Hepatic stellate cell (primary cell): ENCODE measurements at places on chromosomes 12 and 14.
A peak's percentile ranks its signal among the peaks of the same experiment; 100 is the strongest.

- no peak for DNase-seq
Observed at GRCh38 chr14:85041618-85042017, 488.3 kb upstream of the FLRT2 start.

- no peak for DNase-seq
Observed at GRCh38 chr12:62396750-62397149, 69.9 kb upstream of the MON2 start.

DNA sequence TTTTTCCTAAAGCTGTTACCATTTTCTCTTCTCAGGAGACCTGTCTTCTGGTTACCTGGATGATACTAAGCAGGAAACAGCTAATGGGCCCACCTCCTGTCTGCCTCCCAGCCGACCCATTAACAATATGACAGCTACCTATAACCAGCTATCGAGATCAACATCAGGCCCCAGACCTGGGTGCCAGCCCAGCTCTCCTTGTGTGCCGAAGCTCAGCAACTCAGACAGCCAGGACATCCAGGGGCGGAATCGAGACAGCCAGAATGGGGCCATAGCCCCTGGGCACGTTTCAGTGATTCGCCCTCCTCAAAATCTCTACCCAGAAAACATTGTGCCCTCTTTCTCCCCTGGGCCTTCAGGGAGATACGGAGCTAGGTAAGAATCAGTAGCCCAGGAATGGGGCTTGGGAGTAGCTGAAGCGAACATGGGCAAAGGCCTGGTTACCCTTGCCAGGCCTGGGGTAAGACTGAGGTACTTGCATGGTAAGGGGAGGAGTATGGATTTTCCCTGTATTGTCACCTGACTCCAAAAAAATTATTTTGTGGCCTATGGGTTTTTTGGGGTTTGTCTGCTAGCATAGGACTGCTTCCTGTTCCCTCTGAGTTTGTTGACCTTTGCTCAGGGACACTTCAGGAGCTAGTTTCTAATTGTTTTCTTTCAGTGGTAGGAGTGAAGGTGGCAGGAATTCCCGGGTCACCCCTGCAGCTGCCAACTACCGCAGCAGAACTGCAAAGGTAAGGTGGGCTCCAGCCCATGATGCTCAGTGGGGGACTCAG is 26.6 kb downstream of the TRAFD1 start:
- no peak for DNase-seq

- peak; percentile 55 for DNase-seq
Observed at GRCh38 chr12:57734591-57734990, 4.0 kb downstream of the AGAP2 start.

DNA sequence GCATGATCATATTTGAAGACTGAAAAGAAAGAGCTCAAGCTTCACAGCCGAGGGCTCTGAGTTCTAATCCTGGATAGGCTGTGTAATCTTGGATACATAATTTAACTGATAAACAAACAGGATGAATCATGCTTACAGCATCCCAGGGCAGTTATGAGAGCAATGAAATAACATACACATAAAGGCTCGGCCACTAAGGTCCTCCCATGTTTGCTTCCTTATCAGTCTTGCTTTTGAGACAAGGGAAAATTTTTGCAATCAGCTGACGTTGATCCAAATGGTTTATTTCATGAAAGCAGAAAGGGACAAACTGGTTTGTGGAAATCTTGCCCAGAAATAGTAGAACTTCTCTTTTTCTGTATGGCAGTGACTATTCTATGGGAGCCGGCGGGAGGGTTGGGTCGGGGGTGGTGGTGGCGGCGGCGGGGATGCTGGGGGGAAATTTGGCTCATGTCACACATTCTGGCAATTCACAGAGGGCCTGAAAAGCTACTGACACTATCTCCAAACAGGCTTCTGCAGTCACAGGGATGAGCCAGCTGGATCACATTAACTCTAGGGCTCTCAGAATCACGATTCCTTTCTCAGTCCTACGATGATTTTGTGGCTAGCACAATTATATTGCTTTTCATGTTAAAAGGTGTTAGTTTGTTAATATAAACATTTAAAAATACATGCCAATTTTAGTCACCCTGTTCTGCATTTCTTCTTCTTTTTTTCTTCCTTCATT is 124.5 kb downstream of the SLC8A3 start:
- DNase-seq = no peak

- DNase-seq = peak; percentile 9
Observed at GRCh38 chr12:85872497-85873091, 1.5 kb upstream of the NTS start.

GRCh38 chr12:13023811-13024530 is 20.2 kb upstream of the FAM234B start:
- DNase-seq = peak; percentile 41

DNA sequence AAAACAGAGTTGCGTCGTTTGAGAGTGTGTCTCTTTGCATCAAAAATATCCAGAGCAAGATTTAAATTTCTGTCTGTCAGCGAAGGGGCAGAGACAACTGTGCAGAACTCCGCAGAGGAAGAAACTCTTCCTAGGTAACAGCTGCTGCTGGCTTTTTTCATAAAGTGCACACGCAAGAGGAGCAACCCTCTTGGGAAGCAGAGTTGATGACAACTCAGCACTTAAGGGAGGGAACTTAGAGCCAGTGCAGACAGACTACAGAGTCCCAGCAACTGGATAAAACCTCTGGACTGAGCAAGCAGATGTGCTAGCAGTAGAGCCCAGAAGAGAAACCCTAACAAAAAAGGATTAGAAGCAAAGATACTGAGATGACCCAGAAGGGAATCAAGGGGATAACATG is 337.1 kb downstream of the PCNX1 start:
- peak; percentile 45 for DNase-seq

GRCh38 chr12:120115692-120116440 is 687 bp downstream of the RAB35 start:
- DNase-seq = peak; percentile 68

DNA sequence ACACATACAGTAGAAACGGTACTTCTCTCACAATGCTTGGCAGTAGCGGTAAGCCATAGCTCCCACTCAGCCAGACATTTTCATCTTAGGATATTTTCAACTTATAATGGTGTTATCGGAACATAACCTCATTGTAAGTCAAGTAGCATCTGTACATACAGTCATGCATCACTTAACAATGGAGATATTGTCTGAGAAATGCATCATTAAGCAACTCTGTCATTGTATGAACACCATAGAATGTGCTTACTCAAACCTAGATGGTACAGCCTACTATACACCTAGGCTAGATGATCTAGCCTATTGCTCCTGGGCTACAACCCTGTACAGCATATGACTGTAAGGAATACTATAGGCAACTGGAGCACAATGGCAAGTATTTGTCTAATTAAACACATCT is 40.8 kb downstream of the RPS6KA5 start:
- DNase-seq = no peak

DNA sequence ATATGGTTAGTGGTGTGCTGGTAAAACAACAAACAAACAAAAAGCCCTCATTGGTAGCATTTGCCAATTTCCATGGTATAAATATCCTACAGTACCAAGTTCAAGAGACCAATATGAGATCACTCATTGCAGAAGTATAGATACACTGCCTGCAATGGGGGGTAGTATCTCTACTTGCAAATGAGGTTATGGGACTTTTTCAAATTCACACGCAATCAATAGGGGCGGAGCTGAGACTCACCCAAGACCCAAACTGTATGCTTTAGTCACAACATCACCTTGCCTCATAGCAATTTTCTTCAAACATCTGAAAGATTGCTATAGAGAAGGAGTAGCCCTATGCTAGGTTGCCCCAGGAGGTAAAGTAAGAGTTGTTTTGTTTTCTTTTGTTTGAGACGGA is 93.7 kb downstream of the VCPKMT start:
- DNase-seq = no peak

- no peak for DNase-seq
Observed at GRCh38 chr12:102433304-102433703, 47.1 kb downstream of the IGF1 start.

- no peak for DNase-seq
Observed at GRCh38 chr14:76765461-76765931, 4.2 kb downstream of the VASH1 start.

DNA sequence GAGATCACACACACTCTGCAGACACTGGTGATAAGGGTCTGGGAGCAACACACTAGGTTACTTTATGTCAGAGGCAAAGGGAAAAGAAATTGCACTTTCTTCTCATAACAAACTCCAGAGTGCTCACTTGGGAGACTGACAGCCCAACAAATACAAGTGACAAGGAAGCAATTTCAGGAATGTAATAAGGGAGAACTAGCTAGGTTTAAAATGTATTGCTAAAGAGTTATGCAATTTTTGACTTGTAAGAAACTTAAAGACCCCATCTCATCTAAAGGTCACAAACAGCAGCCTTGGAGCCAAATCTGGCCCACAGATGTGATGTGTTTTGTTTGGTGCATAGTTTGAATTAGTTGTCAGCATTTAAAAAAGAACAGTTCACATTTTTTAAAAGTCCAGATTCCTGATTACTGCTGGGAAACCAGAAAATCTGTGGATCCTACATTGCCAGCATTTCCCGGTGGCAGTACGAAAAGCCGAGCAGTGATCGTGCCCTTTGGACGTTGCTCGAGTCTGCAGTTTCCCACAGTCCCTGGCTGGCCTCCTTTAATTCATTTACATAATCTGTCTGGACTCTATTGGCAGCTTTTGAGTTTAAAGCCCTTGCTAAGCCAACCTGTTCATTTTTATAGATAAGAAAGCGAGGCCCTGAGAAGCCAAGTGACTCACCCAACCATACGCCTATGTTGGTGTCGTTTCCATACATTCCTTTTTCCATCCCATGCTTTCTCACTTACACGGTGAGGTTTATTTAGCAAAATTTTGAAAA is 42.0 kb upstream of the ETV6 start:
- DNase-seq = peak; percentile 13

GRCh38 chr12:45284096-45284901 is 68.4 kb downstream of the ANO6 start:
- peak; percentile 20 for DNase-seq

GRCh38 chr12:97167598-97167997 is 260.5 kb downstream of the NEDD1 start:
- DNase-seq = no peak

DNA sequence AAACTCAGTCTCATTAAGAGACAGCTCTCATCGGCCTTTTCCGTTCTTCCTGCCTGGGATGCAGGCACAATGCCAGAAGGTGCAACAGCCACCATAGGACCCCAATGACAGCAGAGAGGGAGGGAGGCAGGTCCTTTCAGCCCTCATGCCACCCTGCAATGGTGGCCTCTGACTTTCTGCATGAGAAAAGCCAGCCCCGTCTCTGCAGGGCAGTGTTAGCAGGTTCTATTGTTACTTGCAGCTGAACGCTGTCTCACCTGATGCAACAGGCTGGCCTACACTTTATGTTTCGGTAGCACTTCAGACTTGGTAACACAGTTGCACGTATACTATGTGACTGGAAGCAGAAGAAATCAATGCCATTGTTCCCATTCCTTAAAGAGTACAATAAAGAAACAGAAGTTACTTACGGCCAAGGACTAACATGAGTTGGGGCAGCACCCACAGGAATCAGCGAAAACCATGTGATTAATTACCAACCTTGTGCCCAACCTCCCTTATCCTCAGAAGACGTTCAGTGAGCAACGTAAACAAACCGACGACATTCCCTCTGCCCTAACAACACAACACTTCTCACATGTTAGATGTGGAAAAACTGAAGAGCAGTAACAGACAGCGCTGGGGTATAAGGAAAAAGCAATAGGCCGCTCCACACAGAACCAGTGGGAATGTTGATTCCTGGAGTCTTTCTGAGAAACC is 102.1 kb downstream of the RIMBP2 start:
- DNase-seq = no peak

DNA sequence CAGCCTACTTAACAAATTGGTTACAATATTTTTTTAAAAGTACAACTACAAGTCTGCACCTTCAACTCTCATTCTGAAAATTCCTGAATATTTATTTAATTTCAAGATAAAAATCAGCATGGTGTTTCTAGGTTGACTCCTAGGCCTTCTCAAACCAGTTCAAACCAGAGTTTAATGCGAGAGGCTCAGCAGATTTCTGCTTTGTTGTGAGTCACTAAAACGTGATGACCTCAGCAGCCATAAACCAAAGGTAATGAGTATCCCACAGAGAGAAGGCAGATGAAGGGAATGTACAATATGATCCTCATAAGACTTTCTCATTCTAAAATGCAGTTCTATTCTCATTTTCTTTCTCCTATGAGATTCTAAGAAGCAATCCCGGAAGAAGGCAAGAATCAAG is 1.5 kb downstream of the PRDM4 start:
- peak; percentile 73 for DNase-seq

- DNase-seq = no peak
Observed at GRCh38 chr12:64779354-64779974, 20.3 kb upstream of the GNS start.

- DNase-seq = no peak
Observed at GRCh38 chr12:78331753-78332152, 501.1 kb downstream of the NAV3 start.

DNA sequence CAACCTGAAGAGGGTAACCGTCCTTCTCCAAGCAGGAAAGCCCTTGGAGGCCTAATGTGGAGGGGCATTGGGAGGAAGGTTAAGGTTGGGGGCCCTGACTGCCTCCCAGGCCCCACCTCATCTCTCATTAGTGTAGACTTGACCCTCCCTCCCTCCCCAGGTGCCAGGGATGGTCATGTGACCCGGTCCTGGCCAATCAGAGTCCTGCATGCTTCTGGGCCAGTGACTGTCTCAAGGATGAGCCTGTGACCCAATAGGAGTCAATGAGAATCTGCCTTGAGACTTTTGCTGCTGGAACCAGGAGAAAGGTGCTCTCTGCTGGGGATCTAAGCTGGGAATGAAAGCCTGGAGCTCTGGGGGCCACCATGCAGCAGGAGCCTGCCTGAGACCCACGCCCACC is 70.8 kb downstream of the NCOR2 start:
- peak; percentile 58 for DNase-seq

GRCh38 chr12:7678744-7679143 is 13.0 kb upstream of the APOBEC1 start:
- DNase-seq = no peak

DNA sequence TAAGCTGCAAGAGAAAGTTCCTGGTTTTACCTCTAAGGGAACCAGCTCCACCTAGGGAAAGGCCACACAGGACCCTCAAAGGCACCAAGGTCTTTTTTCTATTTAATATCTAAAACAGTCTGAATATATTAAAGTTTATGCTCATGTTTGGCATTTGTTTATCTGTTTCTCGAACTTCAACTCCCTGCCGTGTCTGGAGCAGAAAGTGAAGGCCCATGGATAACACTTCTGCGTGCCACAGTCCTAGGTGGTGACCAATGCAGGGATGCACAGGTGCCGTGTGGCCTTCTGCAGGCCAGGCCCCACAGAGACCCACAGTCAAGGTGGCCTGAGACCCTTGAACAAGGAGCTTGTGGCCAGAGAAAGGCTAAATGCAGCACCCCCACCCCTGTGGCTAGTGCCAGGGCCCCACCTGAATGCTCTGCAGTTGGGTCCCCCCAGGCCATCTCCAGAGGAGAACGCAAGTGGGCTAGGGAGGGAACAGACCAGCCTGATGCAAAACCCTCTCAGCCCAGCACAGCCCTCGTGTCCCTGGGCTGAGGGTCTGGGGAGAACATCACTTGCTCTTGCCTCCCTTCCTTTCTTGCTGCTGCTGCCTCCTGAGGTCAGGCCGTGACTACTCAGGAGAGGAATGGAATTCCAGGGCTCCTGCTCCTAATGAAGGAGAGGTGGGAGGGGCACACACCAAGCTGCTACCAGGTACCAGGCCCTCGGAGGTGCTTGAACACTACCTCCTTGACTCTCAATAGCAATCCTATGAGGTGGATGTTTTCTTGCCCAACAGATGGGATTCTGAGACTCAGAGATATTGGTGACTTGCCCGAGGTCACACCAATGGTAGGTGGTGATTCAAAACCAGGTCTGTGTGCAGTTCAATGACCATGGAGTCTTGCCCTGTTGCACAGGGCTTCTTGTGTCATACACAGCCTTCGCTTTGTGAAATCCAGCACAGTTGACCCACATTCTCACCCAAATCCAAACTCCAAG is 45.4 kb downstream of the PSMA6 start:
- DNase-seq = no peak

- no peak for DNase-seq
Observed at GRCh38 chr14:94370524-94370910, 17.9 kb downstream of the SERPINA1 start.
